Fibroblast of skin of left biceps (primary cell): ENCODE measurements at places on chromosomes 12 and 14.

DNA sequence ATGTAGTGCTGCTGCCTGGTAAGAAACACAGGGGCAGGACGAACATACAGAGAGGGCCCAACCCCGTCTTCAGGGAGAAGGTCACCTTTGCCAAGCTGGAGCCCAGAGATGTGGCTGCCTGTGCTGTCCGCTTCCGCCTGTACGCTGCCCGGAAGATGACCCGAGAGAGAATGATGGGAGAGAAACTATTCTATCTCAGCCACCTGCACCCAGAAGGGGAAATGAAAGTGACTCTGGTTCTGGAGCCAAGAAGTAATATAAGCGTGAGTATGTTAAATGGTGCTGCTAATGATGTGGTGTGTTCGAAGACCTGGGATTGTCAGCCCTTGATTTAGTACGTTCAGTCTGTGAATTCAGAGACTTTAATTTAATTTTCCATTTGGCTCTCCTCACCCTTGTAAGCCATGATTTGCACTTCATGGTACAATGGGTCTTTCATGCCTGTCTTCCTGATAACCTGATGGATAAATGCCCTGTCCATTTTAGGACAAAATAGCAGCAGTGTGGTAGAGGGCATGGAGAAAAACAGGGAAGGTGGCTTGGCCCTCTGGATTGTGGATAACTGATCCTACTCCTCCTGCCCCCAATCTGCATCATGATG lies 318.9 kb downstream of the SNAPC1 start:
- no peak for DNase-seq

DNA sequence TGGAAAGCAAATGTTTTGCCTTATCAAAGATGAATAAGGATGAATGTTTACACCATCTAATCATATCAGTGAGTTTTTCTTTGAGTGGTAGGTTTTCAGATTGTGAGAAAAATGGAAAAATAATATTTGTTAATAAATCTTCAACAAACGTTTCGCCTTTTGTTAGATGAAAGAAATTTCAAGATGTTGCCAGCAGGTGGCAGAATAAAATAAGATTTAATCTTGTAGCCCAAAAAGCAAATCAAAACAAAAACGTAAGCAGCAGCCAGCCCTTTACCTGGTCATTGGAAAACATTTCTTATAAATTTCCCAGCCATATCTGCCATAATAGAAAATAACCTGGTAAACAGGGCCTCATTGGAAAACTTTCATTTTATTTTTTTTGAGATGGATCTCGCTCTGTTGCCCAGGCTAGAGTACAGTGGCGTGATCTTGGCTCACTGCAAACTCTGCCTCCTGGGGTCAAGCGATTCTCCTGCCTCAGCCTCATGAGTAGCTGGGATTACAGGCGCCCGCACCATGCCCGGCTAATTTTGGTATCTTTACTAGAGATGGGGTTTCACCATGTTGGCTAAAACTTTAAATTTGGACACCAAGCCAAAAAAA lies 15.4 kb upstream of the TMEM120B start:
- DNase-seq, result no peak

DNA sequence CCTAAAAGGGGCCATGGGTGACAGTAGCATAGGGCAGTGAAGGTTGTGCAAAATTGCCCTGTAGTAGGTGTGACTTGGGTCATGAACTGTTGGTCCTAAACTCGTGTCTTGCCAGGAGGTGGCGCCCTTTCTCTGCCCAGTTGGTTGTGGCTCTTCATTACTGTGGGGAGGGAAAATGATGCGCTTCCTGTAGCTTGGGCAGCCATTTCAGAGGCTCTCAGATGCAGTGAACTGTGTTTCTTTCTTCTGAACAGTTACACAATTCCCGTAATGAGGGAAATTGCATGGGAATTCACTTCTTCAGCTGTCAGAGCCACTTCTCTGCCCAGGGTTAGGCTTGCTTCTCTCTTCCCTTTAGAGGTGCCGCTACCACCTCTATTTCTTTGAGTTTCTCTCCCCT lies 148.1 kb upstream of the NRXN3 start:
- DNase-seq, result no peak

GRCh38 chr14:22084393-22085281 lies 411.0 kb upstream of the OR4E1 start:
- DNase-seq, result peak; percentile 6

DNA sequence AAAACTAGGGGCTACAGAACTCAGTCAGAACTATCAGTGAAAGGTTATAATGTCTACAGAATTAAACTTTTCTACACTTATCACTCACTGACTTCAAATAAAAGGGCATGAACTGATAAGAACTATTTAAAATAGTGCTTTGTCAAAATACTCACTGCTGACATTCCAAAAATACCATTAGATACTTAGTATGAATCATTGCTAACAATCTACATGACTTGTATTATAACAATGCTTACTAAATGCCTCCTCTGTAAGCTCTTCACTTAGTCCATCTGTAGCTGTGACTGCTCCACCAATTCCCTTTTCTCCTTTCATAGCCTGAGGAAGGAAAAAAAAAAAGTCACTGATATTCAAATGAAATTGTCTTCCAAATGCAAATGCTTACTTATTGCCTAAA lies 17.0 kb downstream of the NFYB start:
- peak; percentile 27 for DNase-seq

- peak; percentile 47 for DNase-seq
These were observed 63.3 kb downstream of the RASSF3 start for GRCh38 chr12:64673490-64674169.

- DNase-seq, result peak; percentile 15
These were observed at the start of gene GLI1 for GRCh38 chr12:57459750-57460467. GLI1 (plus strand) TSS chr12:57459785; CDS start chr12:57463692, 3,907 bp downstream.

GRCh38 chr12:124032265-124032886 lies 59.4 kb downstream of the ZNF664 start:
- DNase-seq, result no peak

GRCh38 chr14:102993523-102993922 lies 63.8 kb downstream of the CDC42BPB start:
- DNase-seq, result no peak

DNA sequence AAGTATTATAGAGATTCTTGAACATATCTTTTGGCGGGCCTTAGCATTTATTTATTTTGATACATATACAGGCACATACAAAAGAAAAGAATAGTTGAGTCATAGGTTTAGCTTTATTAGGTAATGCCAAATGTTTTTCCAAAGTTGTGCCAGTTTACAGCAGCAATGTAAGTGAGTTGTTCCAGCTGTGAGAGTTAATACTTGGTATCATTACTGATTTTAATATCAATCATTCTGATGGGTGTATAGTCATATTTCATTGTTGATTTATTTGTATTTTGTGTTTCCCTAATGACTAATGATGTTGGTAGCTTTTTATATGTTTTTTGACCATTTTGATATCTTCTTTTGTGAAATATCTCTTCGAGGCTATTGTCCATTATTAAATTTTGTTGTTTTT lies 122.4 kb downstream of the MIPOL1 start:
- DNase-seq, result no peak

DNA sequence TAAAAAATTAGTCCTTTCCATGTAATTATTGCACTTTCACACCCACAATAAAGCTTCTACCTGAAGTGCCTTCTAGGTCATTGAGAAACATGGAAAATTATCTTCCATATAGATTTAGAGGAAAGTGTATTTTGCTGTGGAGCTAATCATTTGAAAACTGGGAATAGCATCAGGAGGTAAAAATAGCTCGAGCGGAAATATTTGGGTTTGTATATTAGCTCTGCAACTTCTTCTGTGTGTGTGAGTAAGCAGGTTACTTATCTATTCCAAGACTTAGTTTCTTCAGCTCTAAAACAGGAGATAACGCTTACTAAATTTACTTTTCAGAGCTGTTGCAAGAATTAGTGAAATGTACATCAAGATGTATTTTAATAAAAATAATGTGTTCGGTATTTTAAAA lies 95.0 kb upstream of the MON2 start:
- DNase-seq, result no peak

GRCh38 chr14:104865631-104866441 lies 768 bp downstream of the CEP170B start:
- peak; percentile 17 for DNase-seq

GRCh38 chr14:104446611-104447010 lies 133.0 kb upstream of the C14orf180 start:
- DNase-seq, result no peak

- DNase-seq, result no peak
These were observed 1082.1 kb downstream of the AACS start for GRCh38 chr12:126147321-126147720.

GRCh38 chr12:113162102-113163029 lies 12.8 kb downstream of the CFAP73 start:
- DNase-seq, result no peak

DNA sequence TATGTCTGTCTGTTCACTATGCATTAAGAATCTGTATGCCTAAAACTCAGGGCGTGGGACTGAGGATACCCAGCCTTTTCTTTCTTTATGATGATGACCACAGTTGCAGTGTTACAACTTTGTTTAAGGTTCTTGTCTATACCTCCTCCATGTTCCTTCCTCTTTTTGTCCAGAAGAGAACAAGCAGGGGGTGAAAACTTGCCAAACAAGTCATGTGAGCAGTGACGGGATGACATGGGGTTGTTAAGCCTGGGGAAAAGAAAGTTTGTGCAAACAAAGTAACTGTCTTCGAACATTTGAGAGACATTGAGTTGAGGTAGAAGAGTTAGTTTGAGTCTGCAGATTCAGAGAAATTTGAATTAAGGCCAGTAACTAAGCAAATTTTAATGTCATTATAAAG lies 505.5 kb downstream of the NPAS3 start:
- no peak for DNase-seq

DNA sequence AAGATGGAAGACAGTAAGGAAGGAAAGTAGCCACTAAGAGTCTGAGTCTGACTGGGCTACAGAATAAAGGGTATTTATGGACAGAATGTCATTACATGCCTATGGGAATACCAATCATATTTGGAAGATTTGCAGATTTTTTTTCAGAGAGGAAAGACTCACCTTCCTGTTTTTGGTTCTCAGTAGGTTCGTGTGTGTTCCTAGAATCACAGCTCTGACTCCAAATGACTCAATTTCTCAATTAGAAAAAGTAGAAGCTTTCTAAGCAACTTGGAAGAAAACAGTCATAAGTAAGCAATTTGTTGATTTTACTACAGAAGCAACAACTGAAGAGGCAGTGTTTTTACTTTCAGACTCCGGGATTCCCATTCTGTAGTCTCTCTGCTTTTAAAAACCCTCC lies 15.4 kb upstream of the PAPLN start:
- no peak for DNase-seq

- no peak for DNase-seq
These were observed 20.8 kb upstream of the FBLN5 start for GRCh38 chr14:91968280-91968679.

- DNase-seq, result no peak
These were observed 154.2 kb upstream of the PARP11 start for GRCh38 chr12:4027412-4027811.

DNA sequence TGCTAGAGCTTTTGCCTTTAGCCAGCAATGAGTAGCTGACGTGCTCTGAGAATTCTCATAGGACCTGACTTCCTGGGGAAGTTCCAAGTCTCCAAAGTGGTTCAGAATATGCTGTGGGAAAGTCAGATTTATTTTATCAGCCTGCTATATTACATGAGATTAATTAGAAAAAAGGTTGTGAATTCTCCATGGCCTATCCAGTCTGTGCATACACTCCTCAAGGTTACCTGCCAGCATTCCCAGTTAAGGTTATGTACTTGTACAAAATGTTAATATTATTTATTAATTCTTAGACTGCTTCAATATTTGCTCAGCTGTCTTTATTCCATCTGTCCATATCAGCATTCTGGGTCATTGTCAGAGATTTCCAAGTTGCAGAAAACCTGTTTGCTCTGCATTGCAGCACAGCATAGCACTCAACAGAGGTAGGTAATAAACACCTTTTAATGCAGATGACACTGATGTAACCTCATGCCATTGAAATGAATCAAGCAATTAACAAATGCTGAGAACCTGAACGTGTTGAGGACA lies 2.7 kb upstream of the SEL1L start:
- DNase-seq, result no peak

DNA sequence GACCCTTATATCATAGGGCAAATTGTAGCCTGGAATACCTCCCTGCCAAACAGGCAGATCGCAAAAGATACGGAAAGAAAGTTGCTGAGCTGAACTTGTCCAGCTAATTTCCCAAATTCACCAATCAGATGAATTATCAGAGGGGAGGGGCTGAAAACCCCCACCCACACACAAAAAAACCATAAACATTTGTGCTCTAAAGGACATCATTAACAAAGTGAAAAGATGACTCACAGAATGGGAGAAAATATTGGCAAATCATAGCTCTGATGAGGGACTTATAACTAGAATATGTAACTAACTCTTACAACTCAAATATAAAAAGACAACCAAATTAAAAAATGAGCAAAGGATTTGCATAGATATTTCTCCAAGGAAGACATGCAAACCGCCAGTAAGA lies 36.3 kb downstream of the PTHLH start:
- DNase-seq, result no peak

DNA sequence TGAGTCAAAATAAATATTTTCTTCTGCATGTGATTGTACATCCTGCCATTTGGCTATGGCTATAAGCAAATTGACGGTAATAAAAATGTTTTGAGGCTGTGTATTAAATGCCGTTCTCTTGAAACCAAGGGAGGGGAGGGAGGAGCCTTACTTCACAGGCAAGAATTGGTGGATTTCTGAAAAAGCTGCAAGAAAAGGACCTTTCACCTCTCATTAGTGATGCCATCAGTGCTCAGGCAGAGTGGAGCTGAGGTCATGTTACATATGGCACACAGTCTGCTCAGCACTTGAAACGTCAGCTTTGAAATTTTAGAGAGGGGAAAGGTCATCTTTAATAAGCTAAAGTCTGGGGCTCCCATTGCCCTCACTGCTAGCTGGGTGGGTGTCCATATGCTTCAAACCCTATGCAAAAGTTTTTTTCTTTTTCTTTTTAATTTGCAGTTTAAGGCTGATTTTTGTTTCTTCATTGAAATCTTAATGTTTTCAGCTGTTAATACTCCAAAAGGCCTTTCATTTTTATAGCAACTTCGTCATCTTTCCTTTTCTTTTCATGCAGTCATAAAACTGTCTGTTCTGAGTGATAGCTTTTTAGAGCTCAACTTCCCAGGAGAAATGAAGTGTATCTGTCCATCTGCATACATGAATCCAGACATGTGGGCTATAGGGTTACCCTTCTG lies 9.8 kb upstream of the SIX1 start:
- no peak for DNase-seq

GRCh38 chr12:105482951-105483350 lies 152.5 kb downstream of the C12orf75 start:
- DNase-seq, result no peak
